ENCODE measurements at places on chromosomes 3 and 15.

DNA sequence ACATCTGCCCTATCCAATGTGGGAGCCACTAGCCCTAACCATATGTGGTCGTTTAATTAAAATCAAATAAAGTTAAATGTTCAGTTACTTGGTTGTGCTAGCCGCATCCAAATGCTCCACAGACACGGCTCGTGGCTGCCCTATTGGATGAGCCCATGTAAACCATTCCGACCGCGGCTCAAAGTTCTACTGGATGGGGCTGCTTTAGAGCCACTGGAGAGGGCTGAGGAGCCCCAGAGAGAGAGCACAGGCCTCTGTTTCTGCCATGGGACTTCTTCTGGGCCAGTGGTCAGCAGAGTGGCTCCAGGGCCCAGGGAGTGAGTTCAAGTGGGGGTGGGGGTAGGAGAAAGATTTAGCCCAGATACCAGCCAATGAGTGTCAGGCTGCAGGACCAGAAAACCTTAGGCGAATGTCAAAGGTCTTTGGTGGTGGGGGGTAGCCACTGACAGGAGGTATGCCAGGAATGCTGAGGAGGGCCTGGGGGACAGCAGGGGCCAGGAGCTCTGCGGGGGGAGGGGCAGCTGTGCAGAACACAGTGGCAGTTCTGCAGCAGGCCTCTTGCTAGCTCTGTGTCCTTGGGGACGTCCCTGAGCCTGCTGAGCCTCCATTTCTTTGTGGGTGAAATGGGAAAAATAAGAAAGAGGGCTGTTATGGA lies 30.1 kb downstream of the SPSB4 start:
- DNase-seq: no peak

DNA sequence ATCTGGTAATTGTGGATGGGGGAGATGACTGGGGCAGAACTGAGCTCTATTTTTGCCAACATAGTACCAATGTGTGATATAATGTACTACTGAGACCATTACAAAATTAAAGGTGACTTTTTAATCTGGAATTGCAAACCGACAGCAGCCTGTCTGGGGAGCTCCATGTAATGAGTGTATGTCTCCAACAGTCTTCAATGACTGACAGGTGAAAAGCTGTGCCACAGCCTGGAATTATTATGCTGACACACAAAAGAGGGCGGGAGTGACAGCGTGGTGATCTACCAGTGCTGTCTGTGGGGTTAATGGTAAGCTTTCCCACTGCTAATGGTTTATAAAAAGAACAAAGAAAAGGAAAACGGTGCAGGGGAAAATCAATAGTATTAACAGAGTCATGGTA lies 143.4 kb downstream of the CLSTN2 start:
- DNase-seq: no peak

DNA sequence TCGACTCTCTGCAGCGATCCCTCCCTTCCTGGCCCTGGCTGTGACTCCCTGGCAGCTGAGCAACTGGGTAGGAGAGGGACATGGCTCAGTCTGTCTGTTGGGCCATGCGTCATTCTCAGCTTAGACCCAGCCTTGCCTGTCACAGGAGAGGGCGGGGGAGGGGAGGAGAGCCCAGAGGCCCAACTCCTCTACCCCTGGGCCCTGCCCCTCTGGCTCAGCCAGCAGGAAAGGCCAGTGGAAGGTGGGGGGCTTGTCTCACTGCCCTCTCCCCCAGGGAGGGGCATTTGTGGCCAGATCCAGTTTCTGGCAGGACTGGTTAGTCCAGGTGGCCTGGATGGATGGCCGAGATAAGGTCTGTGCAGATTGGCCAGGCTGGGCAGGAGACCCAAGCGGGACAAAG lies 31.6 kb downstream of the DNAJB8 start:
- DNase-seq: no peak

DNA sequence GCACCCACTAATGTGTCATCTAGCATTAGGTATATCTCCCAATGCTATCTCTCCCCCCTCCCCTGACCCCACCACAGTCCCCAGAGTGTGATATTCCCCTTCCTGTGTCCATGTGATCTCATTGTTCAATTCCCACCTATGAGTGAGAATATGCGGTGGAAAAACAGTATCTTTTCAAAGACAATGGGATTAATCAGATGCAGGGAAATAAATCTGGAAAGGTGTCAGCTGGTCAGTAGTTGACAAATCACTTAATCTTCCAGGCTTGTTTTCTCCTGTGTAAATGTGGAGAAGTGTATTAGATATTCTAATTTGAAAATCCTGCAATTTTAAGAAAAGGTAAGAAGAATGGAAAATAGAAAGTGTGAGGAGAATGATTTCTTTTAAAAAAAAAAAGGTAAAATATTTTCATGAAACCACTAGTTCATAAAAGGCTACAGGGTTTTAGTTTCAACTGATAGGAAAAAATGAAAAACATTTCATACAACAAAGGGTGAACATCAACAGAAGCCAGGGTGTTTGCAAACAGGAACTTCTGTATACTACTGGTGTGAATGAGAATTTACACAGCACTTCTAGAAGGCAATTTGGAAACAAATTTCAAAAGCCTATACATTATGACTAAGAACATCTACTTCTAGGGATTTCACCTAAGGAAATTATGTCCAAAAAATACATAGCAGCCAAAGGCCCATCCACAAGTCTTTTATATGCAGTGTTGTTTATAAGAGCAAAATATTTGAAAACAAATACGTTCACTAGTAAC lies 113.5 kb downstream of the CBLB start:
- DNase-seq: no peak

- no peak for DNase-seq
Measured at GRCh38 chr15:68830141-68830785, 9.6 kb upstream of the ANP32A start.

- no peak for DNase-seq
Measured at GRCh38 chr3:134253475-134254226, 3.0 kb upstream of the RYK start.

DNA sequence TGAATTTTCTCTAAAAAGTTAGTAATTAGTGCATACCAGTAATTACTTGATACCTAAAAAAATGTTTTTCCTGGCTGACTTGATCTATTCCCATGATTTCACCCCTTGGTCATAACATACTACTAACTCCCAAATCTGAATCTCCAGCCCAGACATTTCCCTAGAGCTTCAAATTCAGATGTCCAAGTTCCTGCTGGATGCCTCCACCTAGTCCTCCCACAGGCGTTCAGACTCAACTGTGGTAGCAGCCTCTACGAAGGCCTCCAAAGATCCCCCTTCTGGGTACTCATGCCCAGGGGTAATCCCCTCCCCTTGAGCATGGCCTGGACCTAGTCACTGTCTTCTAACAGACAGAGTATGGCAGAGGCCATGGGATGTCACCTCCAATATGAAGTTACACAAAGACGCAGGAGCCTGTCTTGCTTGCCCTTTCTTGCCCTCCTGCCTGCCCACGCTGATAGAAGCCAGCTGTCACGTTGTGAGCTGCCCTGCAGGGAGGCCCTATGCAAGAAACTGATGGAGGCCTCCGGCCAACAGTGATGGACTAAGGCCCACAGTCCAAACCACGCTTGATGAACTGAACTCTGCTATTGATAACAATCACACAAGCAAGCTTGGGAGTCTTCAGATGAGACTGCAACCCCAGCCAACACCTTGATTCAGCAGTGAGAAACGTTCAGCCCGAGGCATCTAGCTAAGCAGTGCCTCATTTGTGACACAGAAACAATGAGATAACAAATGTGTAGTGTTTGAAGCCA lies 8.6 kb upstream of the FBN1 start:
- DNase-seq: no peak

DNA sequence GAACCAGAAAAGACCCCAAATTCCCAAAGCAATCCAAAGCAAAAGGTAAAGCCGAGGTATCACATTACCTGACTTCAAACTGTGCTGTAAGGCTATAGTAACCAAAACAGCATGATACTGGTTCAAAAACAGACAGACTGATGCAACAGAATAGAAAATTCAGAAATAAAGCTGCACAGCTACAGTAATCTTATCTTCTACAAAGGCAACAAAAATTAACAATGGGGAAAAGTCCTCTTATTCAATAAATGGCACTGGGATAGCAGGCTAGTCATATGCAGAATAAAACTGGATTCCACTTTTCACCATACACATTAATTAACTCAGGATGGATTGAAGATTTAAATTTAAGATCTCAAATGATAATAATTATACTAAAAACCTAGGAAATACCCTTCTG lies 392.6 kb upstream of the CBLB start:
- DNase-seq: no peak

DNA sequence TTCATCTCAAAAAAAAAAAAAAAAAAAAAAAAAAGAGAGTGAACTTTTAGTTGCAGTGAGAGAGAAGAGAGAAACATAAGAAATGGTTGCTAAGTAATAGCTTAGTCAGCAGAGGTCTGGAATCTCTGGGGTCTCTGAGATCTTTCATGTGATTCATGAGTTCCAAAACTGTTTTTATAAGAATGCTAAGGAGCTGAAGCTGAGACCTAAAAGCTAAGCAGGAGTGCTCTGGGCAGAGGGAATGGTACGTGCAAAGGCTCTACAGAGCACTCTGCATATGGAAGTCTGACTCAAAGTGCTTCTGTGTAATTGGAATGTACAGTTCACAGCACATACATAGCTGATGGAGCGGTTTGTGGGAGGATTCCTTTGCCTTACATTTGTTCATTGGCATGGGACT lies 66.3 kb upstream of the LRIG1 start:
- DNase-seq: no peak

DNA sequence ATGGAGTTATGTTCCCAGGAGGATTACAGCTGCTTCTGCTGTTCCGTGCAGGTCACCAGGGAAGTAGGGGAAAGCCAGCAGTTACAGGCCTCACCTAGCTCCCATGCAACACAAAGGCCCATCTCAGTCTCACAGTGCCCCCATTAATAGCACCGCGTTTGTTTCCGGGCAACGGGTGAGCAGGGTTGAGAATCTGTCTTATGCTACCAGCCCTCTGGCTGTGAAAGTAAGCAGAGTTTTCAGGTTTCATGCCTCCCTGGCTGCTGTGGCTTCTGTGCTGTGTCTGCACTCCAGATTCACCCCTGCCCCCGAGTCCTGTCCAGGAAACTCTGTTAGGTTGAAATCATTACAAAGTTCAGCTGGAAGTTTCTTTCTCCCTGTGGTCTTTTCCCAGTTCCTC lies 254.4 kb upstream of the GPR149 start:
- no peak for DNase-seq

DNA sequence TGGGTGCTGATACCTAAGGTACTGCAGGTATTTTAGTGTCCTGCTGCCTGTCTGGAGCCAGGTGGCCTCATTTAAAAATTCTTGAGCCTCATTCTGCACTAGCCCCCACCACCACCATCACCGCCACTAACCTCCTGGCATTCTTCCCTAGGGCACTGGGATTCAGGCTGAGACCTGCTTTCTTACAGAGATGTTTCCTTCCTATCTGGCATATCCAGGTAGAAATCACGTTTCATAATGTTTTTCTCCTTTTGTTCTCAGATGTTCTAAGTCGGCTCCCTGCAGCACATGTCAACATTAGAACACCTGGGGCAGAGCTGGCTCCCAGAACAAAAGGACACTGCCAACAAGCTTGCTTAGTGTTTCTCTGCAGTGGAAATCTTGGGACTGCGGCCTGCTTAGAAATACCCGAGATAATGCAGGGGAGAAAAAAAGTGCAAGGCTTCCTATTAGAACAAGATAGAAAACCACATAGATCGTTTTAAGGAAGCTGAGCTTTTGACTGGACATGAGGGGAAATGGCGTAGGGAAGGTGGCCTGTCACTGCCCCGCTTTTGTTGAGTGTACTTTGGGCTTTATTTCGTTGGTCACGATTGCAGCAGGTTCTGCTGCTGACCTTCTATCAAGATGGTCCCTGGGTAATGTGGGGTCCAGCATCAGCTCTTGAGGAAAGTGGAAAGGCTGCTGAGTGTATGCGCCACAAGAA lies 59.6 kb upstream of the PPARG start:
- no peak for DNase-seq

DNA sequence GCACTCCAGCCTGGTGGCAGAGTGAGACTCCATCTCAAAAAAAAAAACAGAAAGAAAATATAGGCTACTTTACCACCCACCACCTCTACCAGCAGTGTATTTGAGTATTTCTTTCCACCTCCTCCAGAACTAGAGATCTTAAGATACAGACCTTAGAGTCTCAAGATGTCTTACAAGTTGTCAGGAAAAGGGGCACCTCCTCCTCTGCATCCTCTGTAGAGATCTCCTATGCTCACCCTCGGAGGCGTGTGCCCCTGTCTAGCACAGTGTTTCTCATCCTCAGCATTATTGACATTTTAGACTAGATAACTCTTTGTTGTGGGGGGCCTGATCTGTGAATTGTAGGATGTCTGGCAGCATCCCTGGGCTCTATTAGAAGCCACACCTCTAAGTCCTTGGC lies 27.7 kb upstream of the P4HTM start:
- no peak for DNase-seq

GRCh38 chr3:132657869-132658747 lies 1.5 kb downstream of the ACAD11 start:
- DNase-seq: no peak

DNA sequence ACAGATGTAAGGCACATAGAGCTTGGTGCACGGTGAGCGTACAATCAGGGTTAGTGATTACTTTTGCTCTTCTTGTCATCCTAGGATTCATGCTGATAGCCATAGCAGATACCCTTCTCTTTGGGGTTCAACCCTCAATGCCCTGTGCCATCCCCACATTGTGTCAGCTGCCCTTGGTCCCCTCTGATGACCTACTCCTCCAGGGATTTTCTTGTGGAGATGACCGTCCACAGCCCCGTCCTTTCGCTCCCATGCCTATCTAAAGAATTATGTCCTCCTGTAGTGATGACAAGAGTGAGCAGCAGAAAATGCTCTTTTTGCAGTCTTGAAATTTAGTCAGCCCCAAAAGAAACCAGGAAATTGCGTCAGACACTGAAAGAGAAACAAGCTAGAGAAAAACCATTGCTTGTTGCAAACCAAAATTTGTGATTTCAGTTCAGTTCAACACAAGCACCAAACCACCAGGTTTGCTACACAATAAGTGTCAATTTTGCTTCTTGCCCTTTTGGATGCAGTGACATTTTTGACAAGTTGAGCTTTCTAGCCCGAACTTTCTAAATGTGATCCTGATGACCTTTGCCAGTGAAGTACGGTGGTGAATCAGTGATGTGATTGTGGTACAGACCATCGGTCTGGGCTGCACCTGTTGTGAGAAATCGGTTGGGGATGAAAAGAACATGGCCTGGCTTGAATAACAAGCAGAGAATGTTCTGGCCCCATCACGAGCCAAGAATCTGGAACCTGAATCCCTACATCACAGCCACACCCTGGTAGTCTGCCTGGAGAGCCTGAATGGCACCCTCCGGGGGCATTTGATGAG lies 41.3 kb downstream of the CMTM7 start:
- no peak for DNase-seq

DNA sequence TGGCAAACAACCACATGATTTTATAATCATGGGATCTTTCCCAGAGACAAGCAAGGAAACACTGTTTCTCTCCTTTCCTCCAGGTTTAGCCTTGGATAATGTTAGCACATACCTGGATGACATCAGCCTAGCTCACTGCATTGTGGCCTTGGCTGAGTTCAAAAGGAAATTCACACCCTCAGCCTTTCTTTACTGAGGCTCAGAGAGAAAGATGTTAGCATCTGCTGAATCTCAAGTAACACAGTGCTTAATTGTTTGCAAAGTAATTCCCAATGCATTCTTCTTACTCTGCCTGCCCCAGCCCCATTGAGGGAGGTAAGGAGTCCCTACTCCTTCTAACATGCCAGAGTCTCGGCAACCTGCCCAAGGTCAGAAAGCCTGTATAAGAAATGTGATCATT lies 432.2 kb upstream of the LMCD1 start:
- DNase-seq: no peak

GRCh38 chr3:8441969-8442559 lies 59.6 kb upstream of the LMCD1 start:
- DNase-seq: peak; percentile 69

All from HEK293T (cell line).